ENCODE measurements at places on chromosomes 12 and 14.
A peak's percentile ranks its signal among the peaks of the same experiment; 100 is the strongest.

DNA sequence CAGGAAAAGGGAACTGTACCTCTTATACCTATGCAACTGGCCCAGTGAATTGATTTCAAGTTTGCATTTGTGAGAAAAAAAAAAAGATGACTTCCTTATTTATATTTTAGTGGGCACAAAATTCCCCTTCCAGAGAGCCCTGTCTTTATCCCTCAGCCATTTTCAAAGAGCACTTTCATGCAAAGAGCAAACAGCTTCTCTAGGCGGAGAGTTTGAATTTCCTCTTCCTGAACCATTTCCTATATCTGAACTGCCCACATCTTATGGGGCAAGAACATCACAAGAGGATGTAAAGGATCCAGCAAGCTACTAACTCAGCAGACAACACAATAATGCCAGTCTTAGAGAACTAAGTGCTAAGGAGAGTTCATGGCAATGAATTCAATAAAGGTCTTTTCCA is 22.3 kb upstream of the PLXNC1 start:
- no peak for DNase-seq

GRCh38 chr14:94615254-94615653 is 3.1 kb downstream of the SERPINA3 start:
- no peak for DNase-seq

GRCh38 chr14:68088451-68088854 is 268.9 kb downstream of the RAD51B start:
- peak; percentile 35 for DNase-seq

DNA sequence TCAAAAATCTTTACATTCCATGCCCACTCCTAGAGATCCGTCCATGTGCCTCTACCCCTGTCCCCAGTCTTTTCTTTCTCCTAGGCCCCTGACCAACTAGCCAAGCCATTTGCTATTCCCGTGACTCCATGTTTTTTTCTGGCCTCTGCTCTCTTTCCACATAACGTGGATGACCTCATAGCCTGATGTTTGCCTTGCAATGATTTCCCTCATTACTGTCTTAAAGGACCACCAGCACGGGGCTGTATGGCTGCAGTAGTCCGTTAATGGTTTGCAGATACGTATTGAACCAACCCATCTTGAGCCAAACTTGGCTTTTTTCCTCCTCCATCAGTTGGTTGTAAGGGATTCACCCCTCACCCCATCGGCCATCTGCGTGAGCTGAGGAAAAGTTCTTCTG is 226.0 kb downstream of the PCNX1 start:
- no peak for DNase-seq

- no peak for DNase-seq
Observed at GRCh38 chr12:14185427-14186192, 179.9 kb upstream of the ATF7IP start.

GRCh38 chr14:86221000-86221399 is 691.1 kb downstream of the FLRT2 start:
- no peak for DNase-seq

DNA sequence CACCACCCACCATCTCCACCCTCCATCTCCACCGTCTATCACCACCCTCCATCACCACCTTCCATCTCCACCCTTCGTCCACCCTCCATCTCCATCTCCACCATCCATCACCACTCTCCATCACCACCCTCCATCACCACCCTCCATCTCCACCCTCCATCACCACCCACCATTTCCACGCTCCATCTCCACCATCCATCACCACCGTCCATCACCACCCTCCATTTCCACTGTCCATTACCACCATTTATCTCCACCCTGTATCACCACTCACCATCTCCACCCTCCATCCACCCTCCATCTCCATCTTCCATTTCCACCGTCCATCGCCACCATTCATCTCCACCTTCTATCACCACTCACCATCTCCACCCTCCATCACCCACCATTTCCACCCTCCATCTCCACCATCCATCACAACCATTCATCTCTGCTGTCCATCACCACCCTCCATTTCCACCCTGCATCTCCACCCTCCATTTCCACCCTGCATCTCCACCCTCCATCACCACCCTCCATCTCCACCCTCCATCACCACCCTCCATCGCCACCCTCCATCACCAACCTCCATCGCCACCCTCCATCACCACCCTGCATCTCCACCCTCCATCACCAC is 6.1 kb upstream of the CEP170B start:
- DNase-seq: no peak

- peak; percentile 36 for DNase-seq
Observed at GRCh38 chr12:98483621-98484503, 31.5 kb upstream of the TMPO start.

DNA sequence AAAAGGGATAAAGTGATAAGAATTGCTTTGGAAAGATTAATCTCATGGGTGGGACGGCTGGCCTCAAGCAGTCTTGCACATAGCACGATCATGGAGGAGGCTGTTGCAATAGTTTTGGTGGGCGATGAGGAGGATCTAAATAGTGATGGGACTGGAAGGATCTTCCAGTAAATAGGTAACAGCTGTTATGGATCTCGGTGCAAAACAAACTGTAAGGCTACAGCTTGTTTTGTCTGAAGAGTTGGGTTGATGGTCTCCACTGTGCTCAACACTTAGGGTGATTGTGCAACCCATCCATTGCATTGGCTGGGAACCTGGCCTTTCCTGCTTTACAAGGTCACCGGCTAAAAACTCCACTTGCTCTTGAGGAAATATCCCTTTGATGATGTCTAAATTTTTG is 21.0 kb downstream of the IGF1 start:
- no peak for DNase-seq

- no peak for DNase-seq
Observed at GRCh38 chr12:113697651-113698509, 226.2 kb upstream of the LHX5 start.

DNA sequence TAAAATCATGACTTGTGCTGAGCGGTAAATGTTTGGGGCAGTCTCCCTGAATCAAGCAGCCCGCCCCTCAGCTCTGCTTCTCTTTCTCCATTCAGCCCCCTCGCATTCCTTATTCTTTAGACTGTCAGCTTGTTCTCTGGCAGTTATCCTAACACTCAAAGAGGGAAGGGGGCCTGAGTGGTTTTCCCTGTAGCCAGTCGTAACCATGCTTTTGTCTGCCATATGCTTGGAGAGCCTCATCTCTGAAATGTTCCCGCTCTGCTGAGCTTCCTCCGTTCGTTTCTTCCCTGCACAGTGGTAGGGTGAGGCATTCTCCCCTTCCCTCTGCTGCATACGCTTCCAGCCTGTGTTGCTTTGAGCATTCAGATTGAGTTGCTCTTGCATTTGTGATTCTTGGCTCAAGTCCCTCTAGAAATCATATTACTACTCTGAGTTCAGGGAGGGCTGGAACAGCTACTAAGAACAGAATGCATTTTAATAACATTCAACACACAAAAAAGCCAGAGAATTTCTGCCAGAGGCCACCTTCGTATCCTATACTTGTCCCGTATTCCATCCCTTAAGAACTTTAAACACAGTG is 119.7 kb downstream of the FBXL14 start:
- no peak for DNase-seq

DNA sequence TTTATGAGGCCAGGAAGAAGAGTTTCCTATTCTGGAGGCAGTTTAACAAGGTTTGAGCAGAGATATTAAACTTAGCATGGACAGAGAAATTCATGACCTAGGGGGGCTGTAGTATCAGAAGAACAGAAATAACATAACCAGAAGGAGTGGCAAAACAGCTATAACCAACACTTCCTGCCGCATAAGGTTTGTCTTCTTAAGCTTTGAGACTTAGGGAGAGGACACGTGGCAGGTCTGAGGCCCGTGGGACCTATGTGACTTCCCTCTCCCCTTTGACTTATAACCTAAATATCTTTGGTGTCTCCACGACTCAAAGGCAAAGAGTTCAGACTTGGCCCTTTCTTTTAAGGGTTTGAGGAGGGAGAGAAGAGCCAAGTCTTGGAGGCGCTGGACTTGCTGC is 119.1 kb upstream of the PZP start:
- DNase-seq: no peak

GRCh38 chr12:50662116-50662510 is 101.8 kb upstream of the ATF1 start:
- DNase-seq: no peak

GRCh38 chr12:116382686-116383530 is 105.4 kb upstream of the MED13L start:
- peak; percentile 70 for DNase-seq

- DNase-seq: no peak
Observed at GRCh38 chr14:99383472-99384449, 96.9 kb downstream of the SETD3 start.

- DNase-seq: no peak
Observed at GRCh38 chr12:9957834-9958233, 13.4 kb upstream of the CLEC12A start.

- DNase-seq: no peak
Observed at GRCh38 chr12:8157484-8158198, 826 bp downstream of the ZNF705A start.

- no peak for DNase-seq
Observed at GRCh38 chr12:11805043-11805442, 155.6 kb downstream of the ETV6 start.

DNA sequence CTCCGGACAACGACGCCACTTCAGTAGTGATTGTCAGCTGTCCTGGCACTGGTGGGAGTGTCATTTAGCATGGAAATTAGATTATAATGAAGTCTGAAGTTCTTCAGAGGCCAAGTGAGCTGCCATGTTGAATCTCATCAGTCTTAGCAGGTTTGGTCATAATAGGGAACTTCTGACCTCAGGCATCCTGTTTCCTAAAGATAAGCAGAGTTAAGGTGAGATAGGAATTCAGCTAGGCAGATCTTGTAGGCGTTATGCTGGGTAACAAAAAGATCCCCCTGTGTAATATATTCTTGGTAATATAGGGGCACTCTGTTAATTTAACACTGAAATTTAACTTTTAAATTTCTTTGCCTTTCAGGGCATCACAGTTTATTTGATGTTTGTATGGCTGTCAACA is 137.5 kb downstream of the CCDC91 start:
- DNase-seq: no peak

DNA sequence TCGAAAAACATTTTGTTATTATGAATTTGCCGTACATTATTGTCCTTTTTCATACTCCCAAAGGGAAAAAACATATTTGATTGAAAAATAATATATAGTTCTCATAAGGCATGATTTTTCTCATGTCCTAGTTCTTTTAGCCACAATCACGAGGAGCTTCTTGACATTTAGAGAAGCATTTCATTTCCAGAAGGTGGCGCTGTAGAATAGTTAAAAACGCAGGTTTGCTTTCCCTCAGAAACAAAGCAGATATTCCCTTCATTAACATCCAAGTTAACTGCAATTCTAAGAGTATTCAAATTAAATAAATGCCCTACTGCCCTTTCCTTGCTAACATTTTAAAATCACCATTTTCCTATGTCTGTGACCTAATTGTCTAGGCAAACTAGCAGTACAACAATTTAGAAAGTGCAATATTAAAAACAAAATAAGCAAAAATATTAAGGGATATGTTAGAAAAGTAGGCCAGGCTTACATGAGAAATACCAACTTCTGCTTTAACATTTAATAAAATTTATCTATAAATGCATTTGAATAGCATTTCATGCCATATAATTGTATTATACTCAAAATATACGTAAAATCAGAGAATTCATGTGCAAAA is 10.9 kb upstream of the PIK3C2G start:
- DNase-seq: no peak

GRCh38 chr12:116389990-116390389 is 112.5 kb upstream of the MED13L start:
- no peak for DNase-seq

- peak; percentile 77 for DNase-seq
Observed at GRCh38 chr14:103207388-103208072, 84.3 kb downstream of the TNFAIP2 start.

- no peak for DNase-seq
Observed at GRCh38 chr14:92259613-92260357, 63.2 kb upstream of the SLC24A4 start.

GRCh38 chr12:120013659-120014380 is 24.8 kb downstream of the BICDL1 start:
- no peak for DNase-seq

DNA sequence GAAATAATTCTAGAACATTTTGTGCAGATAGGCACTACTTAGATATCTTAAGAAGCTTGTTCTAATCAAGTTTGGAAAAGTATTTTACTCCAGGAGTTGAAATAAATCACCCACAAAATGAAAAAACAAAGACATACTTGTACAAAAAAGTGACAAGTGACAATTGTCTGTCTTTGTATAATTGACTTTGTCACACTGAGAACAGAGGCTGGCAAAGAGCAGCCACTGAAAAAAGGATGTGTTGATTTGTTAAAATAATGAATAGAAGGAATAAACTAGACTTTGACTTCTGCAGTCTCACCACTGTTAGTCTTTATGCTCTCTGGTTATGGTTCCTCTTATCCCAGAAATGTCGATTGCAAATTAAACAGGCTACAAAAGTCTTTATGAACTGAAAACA is 77.6 kb downstream of the PTPRR start:
- DNase-seq: no peak

DNA sequence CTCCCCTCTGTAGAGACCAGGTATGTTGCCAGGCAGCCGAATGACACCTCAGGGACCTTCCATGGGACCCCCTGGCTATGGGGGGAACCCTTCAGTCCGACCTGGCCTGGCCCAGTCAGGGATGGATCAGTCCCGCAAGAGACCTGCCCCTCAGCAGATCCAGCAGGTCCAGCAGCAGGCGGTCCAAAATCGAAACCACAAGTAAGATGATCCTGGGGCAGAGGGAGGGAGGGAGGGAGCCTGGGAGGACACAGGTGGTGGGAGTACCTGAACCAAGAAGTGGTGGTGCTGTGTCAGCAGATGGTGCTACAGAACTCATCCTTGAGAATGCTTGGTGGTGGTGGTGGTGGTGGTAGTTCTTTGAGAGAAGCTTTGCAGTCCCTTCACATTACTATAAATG is 1.0 kb downstream of the SMARCD1 start:
- DNase-seq: no peak

GRCh38 chr12:68470664-68471328 is 138.6 kb upstream of the MDM1 start:
- no peak for DNase-seq

DNA sequence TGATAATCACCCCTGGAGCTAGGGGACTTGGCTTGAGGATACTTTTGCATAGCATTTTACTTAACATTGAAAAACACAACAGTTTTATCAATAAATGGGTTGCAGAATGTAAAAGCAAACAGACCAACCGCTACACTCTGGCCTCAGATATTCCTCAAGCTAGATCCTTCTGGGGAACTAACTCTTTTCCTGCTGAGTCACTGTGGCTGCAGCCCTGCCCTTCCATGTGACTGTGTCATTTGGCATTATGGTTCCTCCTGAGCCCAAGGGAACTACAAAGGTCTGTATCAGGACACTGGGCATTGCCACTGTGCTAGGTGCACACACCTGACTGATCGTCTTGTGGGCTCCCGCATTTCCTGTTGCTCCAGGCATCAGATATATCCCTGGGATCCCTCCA is 56.6 kb downstream of the TTC9 start:
- DNase-seq: no peak

DNA sequence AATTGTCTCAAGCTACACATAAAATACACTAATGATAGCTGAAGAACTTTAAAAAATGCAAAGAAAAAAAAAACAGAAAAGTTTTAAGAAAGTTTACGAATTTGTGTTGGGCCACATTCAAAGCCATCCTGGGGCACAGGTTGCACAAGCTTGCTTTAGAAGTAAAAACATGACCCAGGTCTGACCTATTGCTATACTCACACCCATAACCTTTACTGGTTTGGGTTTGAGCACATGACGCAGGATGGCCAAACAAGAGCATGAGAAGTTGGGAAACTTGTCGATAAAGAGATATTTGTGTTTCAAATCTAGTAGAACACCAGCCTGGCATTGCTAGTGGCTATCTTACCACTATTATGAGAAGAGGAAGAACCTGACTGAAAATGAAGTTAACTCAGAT is 143.7 kb downstream of the NOVA1 start:
- no peak for DNase-seq
